ENCODE measurements at places on chromosomes 1 and 21.
A peak's percentile ranks its signal among the peaks of the same experiment; 100 is the strongest.

- DNase-seq, result no peak
Measured at GRCh38 chr1:62823556-62823955, 39.6 kb downstream of the ATG4C start.

GRCh38 chr1:62590255-62590969 is 6.9 kb upstream of the ANGPTL3 start:
- DNase-seq, result peak; percentile 4

GRCh38 chr1:47680815-47681475 is 243.1 kb downstream of the FOXD2 start:
- DNase-seq, result no peak

DNA sequence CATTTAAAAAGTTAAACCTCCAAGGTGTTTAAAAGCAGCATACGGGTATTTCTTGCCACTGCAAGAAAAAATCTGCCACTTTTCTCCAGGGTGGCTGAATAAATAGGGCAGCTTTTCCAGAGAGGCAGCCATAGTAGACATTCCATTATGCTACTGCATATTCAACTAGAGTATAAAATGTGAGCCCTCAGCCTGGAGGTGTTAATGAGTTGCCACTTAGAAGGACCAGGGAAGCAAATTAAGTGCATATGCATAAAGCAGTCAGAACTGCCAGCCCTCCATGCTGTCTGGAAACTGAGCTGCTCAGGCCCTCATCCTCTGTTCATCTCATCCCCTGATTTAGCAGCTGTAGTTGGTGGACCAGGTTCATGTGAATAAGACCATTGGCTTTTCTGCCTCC is 99.4 kb downstream of the DIRAS3 start:
- DNase-seq, result no peak

- no peak for DNase-seq
Measured at GRCh38 chr1:17676387-17677060, 78.6 kb upstream of the ACTL8 start.

DNA sequence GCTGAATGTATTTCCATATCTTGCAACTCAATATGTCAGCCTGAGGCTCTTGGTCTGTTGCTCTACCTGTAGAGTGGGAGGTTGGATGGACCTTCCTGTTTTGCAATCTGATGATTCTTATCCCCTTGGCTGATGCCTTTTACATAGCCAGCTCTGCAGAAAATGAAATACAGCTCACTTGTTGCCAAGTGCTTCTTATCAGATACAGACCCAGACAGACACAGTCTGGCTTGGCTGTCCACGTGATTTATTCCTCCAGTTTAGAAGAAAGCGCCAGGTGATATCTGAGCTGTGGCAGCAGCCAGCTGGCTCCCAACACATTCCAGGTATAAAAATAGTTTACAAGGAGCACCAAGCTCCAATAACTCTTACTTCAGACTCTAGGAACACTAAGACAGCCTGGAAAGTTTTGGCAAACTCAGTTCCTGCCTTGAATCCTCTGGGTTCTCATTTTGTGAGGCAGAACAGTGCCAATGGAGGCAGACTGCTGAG is 479.2 kb upstream of the USP24 start:
- DNase-seq, result no peak

- peak; percentile 16 for DNase-seq
Measured at GRCh38 chr1:217453816-217454215, 177.1 kb downstream of the GPATCH2 start.

GRCh38 chr1:244234009-244234643 is 183.0 kb downstream of the ZBTB18 start:
- DNase-seq, result no peak

- peak; percentile 85 for DNase-seq
Measured at GRCh38 chr1:163315773-163316374, 5.9 kb upstream of the NUF2 start.

GRCh38 chr1:218775501-218776021 is 398.1 kb upstream of the LYPLAL1 start:
- DNase-seq, result no peak

DNA sequence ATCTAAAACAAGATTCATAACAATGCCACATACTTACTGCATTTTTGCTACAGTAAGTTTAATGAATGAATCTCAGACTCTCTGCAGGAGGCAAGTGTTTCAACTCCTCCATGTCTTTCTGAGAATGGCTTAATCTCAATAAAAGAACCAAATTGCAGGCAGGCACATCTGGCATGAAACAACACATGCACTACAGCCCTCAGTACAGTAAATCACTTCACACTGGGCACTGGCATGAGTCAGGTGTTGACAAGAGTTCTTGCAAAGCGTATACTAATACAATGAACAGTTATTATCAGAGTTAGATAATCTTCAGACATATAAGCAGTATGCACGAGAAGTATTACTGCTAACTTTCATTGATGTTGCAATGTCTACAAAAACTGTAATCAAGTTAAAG is 1386.8 kb downstream of the MRPL39 start:
- DNase-seq, result no peak

DNA sequence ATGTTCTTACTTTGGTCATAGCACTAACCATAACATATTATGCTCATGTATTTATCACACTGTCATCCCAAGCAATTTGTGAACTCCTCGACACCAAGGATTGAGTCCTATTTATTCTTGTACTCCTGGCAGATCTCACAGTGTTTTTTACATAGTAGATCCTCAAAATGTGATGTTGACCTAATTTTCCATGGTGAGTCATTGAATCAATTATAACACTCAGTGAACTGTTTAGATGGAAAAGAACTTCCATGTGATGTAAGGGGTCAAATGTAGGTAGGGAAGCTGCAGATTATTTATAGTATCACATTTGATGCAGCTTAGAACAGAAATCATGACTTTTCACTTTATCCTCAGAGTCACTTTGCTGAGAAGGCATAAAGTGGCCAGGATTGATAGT is 281.9 kb upstream of the ADAMTS5 start:
- DNase-seq, result no peak

GRCh38 chr1:3139871-3140361 is 70.9 kb downstream of the PRDM16 start:
- DNase-seq, result no peak

DNA sequence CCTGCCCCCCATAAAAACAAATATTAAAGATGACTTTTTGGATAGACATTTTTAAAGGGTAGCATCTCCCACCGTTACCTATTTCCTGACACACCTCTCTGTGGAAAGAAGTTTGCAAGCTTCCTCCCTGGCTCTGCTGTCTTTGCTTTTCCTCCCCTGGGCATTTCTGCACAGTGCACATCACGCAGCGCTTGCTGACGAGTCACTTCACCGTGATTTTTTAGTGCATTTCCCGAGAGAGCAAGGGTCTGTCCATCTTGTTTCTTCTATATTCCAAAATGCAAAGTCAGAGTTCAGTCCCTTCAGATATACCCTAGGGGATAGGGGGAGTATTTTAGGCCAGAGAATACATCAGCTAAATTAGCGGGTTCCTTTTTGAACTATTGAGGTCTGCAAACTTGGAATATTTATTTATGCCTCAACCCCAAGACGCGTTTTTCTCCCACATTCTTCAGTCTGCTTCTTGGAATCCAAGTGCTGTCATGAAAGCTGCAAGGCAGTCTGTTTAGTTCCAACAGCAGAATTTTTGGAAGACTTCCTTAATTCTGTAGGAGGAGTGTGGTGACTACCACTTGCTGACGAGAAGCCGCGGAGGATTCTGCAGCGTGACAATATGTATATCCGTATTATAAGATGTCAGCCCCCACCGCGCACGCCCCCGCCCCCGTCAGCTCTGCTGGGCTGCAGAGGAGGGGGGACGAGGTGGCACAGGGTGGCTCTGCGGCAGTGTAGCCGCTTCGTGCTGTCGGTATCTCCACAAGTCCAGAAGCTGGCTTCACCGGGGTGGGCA is 22.4 kb downstream of the SMYD2 start:
- no peak for DNase-seq

DNA sequence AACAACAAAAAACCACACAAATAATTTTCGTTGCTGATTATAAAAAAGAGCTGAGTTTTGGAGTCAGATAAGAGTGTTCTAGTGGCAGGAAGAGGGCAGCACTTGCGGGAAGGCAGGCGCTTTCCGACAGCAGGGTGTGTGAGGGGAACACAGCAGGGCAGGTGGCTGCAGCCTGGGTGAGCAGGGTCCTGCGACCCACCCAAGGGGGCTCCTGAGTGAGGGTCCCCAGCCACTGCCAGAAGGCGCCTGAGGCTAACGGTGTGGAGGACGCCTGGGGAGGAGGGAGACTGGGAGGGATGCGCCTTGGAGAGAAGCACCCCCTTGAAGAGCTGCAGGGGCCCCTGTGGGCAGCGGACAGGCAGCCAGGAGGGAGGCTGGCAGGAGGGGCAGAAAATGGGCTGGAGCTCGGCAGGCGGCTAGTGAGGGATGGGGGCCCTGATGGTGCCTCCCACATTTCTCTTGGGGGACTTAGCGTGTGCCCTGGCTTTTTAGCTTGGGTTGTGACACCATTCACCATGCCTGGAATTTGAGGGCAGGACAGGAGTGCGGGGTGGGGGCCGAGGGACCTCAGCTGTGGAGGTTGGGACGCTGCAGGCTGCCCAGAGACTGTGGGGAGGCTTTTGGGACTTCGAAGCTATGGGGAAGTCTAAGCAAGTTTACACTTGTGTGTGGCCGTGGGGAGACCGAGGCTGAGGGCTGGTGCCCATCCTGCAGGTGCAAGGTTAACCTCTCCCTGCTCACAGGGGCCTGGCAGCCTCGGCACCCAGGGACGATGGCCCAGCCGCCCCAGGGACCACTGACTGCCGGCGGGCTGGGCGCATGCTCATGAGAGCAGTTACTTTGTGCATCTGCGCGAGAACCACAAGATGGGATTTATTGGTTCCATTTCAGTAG is 111.4 kb downstream of the SIK1 start:
- DNase-seq, result peak; percentile 38

GRCh38 chr1:40699787-40700186 is 8.3 kb downstream of the NFYC start:
- no peak for DNase-seq

GRCh38 chr1:22105611-22106207 is 37.2 kb downstream of the WNT4 start:
- peak; percentile 82 for DNase-seq

DNA sequence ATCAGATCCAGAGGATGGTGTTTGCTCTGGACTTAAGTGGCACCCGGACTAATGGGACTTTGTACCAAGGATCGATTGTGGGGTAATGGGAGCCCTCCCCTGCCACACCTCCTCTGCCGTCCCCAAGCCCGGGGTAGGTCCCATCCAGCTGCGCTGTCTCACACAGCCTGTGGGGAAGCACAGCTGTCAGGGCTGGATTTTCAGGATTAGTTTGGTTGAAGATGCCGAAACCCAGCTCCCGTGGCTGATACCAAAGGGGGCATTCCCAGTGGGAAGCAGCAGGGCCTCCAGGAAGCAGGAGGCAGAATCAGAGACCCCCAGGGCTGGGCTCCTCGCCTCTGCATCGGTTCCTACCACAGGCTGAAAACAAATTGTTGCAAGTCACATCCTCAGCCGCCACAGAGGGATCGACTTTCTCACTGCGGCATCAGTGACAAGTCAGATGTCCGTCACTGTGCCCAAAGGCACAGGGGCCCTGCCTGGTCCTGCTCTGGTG is 59.7 kb downstream of the MATN1 start:
- DNase-seq, result no peak

DNA sequence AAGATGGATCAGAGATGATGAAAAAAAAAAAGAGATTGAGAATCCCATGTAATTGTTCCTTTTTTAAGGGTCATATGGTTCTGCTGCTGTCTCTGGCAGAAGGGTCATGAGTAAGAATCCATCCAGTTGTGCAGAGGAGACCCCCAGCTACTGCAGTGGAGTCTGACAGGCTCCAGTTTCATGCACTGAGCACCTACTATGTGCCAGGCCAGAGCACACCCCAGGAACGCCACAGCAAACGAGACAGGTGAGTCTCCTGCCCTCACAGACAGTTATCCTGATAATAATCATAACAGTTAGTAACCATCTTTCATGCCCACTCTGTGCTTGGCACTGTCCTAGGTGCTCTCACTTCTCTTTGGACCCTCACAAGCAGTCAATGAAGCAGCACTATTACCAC is 420.0 kb downstream of the MATN1 start:
- no peak for DNase-seq

GRCh38 chr1:154459080-154459479 is 42.9 kb upstream of the TDRD10 start:
- no peak for DNase-seq

DNA sequence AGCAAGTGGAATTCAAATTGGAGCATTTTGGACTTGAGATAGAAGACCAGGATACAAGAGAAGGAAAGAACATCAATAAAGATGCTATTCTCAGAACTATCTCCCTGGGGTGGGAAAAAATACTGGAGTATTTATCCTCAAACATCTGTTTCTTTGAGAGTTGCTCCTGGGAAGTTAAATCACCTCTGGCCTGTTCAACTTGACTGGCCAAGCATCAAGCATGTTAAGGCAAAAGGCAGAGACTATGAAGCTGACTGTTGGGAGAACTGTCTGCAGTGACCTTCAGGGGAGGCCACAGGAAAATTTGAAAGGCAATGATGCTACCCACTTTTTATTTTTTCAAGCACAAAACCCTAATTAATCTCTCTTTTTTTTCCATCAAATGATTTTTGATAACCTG is 239.0 kb downstream of the NTNG1 start:
- no peak for DNase-seq

All from hematopoietic multipotent progenitor cell treated with erythropoietin and hydrocortisone succinate and interleukin-3 and kit ligand, for 6 days (in vitro differentiated cells).